Right cardiac atrium (tissue), 5 donors: ENCODE measurements at places on chromosomes 3 and 15. TPM values are rescaled to one million over a fixed set of nuclear protein-coding genes. Genes with fewer than 3 reads are reported as not detected.

- no peak for DNase-seq
Observed at GRCh38 chr15:72554471-72555425, 80.6 kb downstream of the ARIH1 start.

DNA sequence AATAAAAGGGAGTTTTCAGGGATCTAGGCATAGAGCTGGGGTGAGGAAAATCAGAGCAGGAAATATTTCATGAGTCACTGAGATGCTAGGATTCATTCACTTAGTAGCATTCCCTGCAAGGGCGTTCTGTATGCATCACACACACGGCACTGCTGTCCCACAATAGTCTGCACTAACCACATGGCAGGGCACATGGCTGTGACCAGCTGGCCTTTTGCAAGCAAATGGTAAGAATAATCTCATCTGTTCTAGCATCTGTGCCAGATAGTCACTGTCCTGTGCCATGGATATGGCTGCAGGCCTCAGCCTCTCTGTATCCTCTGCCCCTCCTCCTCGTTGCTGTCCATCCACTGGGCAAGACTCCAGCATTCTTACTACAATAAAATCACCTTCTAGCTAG, 37.8 kb downstream of the BOC start:
- no peak for DNase-seq

- no peak for DNase-seq
Observed at GRCh38 chr3:62586356-62586755, 213.0 kb upstream of the FEZF2 start.

DNA sequence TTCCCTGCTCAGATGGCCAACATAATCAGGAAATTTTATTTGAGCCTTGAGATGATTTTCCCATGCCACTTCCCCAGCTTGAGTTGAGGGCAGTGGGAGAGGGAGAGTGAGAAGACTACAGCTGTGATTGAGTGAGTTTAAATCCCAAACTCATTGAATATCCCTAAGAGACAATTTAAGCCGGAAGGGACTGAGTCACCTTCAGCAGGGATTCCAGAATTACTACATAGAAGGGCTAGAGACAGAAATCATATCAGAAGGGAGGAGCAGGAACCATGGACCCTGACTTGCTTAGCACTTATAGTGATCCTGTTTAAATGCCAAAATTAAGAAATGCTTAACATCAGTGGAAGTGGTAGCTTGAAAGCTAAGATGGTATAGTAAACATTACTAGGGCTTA, 312.2 kb upstream of the SLCO3A1 start:
- no peak for DNase-seq

GRCh38 chr3:15299036-15299435, 33.4 kb downstream of the SH3BP5 start:
- DNase-seq, result no peak

GRCh38 chr15:56693761-56694160, 39.5 kb downstream of the ZNF280D start:
- DNase-seq, result no peak

ASB7 gene
- 6.3 TPM for total RNA-seq

- no peak for DNase-seq
Observed at GRCh38 chr3:45198264-45199260, 27.5 kb downstream of the TMEM158 start.
